Natural killer cell (primary cell): ENCODE measurements at places on chromosomes 16 and 17. TPM values are rescaled to one million over a fixed set of nuclear protein-coding genes. Genes with fewer than 3 reads are reported as not detected.
A peak's percentile ranks its signal among the peaks of the same experiment; 100 is the strongest.

- H3K4me3 ChIP-seq = no peak overlapping the region
- H3K36me3 ChIP-seq = no peaks in the 10 kb centered on the region
These were observed 38.5 kb downstream of the PIGL start for GRCh38 chr17:16255481-16255921.

DNA sequence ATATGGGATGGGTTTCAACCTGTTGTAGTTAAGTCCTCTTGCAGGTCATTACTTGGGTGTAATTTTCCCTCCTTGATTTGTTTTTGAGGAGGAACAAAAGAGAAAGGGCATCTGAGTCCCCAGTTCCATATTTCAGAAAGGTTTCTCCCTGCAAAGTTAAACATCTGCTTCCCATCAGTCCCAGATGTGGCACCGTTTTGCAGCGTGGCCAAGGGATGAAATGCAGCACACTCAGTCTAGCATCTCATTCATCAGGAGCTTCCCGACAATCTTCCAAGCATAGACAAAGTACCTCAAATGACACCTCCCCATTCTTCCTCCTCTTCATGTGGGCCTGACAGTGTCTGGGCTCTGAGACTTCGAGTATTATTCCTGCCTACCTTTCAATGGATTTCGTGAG is 363.7 kb upstream of the SOX9 start:
- no peak overlapping the region for H3K4me3 ChIP-seq
- H3K27me3 ChIP-seq = no peaks in the 10 kb centered on the region

- no peaks in the 10 kb centered on the region for H3K4me1 ChIP-seq
- H3K36me3 ChIP-seq = no peaks in the 10 kb centered on the region
- H3K27ac ChIP-seq = no peak overlapping the region
- H3K27me3 ChIP-seq = no peaks in the 10 kb centered on the region
- no peak overlapping the region for H3K4me3 ChIP-seq
- DNase-seq = no peak
These were observed 91.7 kb downstream of the RPGRIP1L start for GRCh38 chr16:53612003-53612402.

GRCh38 chr16:47600376-47600775 is 139.2 kb downstream of the PHKB start:
- no peak for DNase-seq
- no peak overlapping the region for H3K27ac ChIP-seq
- H3K27me3 ChIP-seq = no peaks in the 10 kb centered on the region
- no peaks in the 10 kb centered on the region for H3K4me1 ChIP-seq

DNA sequence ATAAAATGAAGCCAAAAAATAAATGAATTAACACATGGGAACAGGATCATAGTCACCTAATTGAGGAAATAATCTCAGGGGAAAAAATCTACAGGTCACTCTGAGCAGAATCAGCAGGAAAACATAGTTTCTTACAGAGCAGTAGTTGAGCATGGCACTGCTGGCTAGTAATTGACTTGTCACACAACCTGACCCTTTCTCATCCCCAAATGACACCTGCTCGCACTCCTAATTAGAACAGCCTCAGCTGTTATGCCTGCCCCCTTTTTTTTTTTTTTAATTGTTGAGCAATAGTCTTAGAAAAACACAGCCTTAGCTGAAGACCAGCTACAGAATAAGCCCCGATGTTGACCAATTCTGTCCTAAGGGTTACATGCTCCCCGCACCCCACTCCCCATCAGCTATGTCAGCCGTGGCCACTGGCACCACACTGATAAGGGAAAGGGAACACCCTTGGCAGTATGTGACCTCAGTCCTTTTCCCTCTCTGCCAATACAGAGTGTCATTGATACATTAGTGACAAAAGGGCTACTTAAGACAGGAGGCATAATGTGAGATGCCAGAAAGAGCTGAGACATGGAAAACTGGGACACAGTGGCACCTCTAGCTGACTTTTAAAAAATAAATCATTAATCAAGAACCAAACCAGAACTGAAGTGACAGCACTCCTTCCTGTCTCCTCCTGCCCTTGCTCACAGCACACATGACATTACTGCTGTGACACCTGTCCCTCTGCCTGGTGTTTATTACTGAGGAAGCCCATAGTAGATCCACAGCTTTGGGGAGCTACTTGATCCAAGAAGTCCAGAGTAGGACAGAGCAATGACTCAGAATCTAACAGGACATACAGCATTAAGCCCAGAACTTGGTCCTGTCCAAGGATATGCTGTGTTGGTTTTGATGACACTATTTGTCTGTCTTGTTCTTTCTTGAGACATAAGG is 41.7 kb downstream of the WDR59 start:
- peaks cover 29% of the 10 kb centered on the region for H3K36me3 ChIP-seq
- H3K4me3 ChIP-seq = no peak overlapping the region
- H3K27ac ChIP-seq = no peak overlapping the region
- H3K4me1 ChIP-seq = no peaks in the 10 kb centered on the region
- H3K27me3 ChIP-seq = no peaks in the 10 kb centered on the region

DNA sequence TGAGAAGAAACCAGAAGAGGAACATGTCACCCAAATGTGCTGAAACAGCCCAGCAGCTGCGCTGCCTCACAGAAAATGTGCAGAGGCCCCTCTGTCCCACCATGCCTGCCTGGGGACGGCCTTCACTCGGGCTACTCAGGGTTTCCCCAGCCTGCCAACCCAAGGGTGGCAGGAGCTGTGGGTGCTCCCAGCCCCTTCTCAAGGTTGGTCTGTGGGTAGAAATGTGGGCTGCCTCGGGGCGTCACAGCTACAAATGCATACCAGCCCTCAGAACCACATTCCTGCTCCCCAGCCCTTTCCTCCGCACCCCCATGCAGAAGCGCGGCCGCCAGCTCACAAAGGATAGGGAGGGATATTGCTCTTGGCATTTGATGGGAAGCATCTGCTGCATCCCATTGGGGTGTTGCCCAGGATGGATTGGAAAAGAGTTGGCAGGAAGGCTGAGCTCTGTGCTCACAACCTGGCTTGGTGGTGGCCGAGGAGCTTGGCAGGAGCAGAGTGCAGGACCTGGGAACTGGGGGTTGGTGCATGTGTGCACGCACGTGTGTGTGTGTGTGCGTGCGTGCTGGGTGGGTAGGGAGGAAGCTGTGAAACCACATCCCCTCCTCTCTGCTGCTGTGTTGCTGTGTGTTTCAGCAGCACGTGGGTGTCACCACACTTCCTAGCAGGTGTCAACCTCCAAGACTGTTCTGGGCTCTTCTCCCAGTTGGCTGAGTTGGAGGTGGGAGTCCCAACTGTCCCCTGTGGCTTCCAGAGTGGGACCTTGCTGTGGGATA is 304.4 kb downstream of the SEC14L1 start:
- peaks cover 98% of the 10 kb centered on the region for H3K4me1 ChIP-seq
- peak overlapping the region; percentile 90 for H3K27ac ChIP-seq
- DNase-seq = peak; percentile 98
- peak overlapping the region; percentile 27 for H3K4me3 ChIP-seq

The EFCAB3 gene
- total RNA-seq = 0.45 TPM
